Hematopoietic multipotent progenitor cell treated with erythropoietin and hydrocortisone succinate and interleukin-3 and kit ligand, for 15 days (in vitro differentiated cells): ENCODE measurements at places on chromosomes 12 and 14.

DNA sequence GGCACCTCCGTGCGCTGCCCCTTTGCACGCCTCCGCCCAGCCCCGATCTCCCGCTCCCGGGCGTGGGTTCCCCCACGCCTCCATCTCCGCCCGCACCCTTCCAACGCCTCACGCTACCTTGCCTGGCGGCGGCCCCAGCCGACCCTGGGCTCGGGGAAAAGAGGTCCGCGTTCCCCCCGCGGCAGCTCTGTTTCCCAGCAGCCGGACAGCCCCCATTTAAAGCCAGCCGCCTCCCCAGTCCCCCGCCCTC is at the start of gene PRIMA1:
Gene PRIMA1 (minus strand): TSS at position 193 of the 250 bp plus-strand sequence. CDS start 767 bp downstream, outside the sequence.
- no peak for DNase-seq

DNA sequence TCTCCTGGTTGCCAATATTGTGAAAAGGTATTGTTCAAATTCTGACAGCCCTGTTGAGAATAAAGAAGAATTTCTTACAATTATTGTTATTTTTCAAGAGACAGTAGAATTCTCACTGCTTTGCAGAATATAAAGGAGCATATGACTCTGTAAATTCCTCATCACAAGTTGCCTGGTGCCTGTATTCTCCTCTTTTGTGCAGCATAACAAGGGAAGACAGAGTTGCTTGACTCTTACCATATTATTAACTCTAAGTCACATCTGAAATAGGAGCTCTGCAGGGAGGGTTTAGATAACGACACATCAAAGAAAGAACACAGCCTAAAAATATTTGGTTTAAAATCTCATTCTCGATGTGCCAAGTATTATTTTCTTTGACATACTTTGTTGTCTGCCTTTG is 31.1 kb downstream of the MYF5 start:
- no peak for DNase-seq

GRCh38 chr12:2959505-2960389 is 550 bp downstream of the TEAD4 start:
- no peak for DNase-seq

- no peak for DNase-seq
These were observed 79.7 kb upstream of the GNG2 start for GRCh38 chr14:51780741-51781140.

GRCh38 chr14:104931771-104932675 is 7.3 kb downstream of the PLD4 start:
- no peak for DNase-seq

DNA sequence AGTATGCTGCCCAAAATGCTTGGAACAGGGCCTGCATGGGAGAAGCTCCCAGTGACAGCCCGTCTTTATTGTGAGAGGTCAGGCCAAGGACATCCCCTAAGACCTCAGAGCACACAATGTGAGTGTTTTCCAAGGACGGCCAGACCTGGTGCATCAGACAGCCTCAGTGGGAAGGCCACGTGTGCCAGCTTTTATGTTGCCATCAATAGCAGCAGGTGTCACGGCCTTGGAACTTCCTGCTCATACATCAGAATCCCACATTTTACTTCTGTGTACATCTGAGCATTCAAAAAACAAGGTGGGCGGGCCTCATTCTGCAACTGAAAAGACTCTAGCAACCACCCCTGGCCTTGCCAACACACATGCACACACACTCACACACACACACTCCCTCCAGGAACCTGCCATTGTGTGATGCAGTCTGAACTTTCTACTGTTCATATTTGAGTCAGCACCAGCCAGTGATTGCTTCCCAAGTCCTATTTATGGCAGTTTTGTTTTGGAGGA is 753.1 kb upstream of the TBX3 start:
- DNase-seq = no peak

DNA sequence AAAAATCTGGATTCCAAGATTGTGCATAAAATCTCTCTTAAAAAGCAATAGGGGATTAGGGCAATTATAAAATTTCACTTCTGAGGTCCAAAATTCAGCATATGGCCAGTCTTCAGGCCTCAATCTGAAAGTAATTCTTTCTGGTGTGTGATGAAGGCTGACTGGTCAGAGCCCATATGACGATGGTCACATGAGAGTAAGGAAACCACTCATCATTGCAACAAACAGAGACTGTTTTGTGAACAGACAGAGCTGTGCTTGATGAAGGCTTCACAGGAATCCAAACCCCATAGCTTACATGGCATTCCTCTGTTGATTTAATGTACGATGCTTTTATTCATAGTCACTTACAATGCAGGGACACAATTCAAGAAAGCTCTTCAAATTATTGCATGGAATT is 238.1 kb downstream of the APAF1 start:
- no peak for DNase-seq

GRCh38 chr14:23933742-23934128 is 19.8 kb upstream of the DHRS4 start:
- no peak for DNase-seq

DNA sequence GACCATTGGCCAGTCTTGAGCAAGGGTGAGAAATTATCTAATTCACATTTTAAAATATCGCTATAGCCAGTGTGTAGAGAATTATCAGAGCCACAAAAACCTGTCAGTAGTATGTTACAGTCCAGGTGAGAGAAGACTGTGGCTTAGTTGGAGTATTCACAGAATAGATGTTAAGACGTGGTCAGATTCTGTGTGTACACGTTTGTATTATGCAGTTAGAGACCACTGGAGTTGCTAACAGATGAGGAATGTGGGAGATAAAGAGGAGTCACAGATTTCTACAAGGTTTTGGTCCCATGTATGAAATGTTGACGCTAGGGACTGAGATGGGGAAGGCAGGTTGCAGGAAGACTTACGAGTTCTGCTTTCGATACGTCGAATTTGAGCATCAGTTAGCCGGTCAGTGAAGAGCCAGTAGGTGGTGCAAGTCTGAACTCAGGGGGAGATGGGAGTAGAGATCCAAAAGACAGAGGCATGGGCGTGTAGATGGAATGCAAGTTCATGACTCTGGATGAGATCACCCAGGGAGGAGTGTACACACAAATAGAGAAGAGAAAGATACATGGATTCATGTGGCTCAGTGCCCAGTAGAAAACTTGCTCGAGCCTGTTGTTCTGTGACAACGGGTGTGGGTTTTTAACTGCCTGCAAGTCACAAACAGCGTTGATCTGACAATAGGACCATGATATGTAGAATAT is 114.8 kb upstream of the FLRT2 start:
- no peak for DNase-seq

GRCh38 chr14:105499256-105500035 is 8.4 kb downstream of the TEDC1 start:
- no peak for DNase-seq

DNA sequence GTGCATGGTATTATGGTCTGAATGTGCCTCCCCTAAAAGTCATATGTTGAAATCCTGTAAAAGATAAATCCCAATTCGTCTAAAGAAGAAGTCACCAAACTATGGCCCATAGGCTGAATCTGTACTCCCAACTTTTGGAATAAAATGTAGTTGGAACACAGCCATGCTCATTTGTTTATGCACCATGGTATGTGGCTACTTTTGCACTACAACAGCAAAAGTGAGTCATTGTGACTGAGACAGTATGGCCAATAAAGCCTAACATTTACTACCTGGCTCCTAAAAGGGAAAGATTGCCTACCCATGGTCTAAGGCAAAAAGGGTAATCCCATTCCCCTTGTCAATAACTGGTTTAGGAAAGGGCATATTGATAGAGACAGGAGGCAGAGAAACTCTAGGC is 101.8 kb downstream of the LRIG3 start:
- no peak for DNase-seq

- no peak for DNase-seq
These were observed 91.8 kb upstream of the RIC8B start for GRCh38 chr12:106682594-106683234.
